Fibroblast of skin of scalp (primary cell): ENCODE measurements at places on chromosomes 1 and 21.

DNA sequence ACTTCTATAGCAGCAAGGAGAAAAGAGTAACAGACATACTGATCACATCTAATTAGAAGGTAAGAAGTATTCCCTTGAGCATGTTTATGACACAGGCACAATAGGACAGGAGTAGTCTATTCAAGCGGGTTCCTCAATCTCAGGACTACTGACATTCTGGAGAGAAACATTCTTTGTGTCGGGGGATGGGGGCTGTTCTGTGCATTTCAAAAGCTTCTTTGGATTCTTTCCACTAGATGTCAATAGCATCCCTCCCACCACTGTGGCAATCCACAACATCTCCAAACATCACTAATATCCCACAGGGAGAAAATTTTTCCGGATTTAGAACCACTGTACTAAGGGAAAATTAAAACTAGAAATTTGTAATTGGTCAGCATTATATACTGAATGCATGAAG lies 56.9 kb downstream of the ADAMTS5 start:
- peak; percentile 77 for DNase-seq

DNA sequence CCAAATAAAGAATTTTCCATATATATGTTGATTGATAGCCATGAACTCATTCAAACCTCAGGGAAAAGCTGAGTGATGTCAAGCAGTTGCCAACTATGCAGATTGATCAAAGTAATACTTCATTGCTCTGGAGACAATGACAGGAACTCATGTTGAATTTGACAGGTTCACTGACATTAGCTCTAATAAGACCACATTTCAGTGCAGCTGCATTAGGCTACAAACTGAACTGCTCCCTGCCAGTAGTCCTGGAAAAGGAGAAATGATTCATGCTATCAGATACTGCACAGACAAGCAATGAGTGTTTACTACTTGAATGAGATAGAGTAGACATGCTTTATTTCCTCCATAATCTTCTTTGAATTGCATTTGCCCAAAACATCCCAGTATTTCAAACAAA lies 948.4 kb downstream of the MRPL39 start:
- no peak for DNase-seq

DNA sequence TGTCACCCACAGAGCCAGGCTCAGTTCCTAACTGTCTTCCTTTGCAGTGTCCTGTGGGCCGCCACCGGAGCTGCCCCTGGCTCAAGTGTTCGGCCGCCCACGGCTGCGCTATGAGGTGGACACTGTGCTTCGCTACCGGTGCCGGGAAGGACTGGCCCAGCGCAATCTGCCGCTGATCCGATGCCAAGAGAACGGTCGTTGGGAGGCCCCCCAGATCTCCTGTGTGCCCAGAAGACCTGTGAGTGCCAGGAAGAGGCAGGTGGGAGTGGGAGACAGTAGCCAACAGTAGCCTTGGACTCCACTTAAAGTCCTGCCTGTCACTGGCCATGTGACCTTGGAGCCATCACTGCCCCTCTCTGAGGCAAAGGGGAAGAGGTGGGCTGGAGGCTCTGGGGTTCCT lies 16.6 kb downstream of the BCAN start:
- DNase-seq = no peak

GRCh38 chr1:33601751-33602150 lies 129.3 kb downstream of the ZSCAN20 start:
- DNase-seq = no peak

GRCh38 chr21:42148097-42148496 lies 70.8 kb upstream of the ABCG1 start:
- DNase-seq = no peak

DNA sequence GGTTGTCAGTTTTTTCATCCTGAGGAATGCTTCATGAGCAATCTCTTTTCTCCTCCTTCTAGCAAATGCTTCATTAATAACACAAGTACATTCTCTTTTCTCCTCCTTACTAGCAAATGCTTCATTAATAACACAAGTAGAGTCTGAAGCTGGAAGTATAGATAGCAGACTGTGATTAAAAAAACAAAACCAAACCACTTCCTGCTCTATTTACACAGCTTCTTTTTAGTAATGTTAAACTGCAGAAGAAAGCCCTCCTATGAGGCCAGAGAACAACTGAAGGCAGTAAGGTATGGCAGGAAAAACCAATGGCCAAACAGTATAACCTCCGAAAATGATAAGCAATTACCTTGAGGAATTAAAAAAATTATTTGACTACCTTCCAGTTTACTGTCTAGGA lies 90.1 kb downstream of the ZSWIM5 start:
- no peak for DNase-seq

DNA sequence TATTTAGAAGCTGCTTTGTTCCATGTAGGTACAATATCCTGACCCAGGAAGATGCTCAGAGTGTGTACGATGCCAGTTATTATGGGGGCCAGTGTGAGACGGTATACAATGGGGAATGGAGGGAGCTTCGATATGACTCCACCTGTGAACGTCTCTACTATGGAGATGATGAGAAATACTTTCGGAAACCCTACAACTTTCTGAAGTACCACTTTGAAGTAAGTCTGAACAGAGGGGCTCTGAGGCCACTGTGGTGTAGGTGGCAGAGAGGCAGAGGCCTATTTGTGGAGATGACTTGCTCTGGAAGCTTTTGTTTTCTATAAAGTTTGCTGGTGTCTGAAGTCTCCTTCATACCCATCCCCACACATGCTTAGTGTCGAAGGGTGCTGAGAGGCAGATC lies 26.8 kb downstream of the C8A start:
- DNase-seq = no peak

DNA sequence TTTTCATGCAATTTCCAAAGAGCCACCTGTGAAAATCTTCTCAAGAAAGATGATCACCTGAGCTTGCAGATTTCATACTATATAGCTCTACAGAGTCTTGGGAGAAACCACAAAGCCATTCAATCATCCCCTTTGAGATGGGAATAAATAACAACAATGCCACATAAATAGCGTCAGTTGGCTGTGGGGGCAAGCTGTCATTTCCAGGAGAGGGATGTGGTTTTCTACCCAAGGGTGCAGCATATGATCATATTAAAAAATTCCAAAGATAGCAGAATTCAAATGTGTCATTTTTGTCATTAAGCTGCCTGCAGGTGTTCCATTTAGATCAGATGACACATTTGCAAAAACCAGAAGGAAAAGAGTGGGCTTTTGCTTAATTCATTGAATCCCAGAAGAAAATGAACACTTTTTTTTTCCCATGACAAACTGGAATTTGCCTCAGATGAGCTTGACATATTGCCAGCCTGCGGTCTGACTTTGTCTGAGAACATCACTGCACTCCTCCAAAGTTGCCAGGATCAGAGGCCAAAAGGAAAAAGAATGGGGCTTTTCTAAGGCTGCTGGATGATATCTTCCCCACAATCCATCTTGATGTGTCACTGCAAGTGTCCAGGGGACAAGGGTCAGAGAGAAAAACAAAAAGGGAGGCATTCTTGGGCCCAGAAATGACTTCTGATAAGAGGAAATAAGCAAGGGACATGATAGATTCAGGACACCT lies 314.1 kb upstream of the USP25 start:
- peak; percentile 18 for DNase-seq

GRCh38 chr1:18668750-18669404 lies 38.2 kb downstream of the PAX7 start:
- no peak for DNase-seq

- no peak for DNase-seq
Observed at GRCh38 chr21:22561946-22562345, 1563.7 kb downstream of the NCAM2 start.

DNA sequence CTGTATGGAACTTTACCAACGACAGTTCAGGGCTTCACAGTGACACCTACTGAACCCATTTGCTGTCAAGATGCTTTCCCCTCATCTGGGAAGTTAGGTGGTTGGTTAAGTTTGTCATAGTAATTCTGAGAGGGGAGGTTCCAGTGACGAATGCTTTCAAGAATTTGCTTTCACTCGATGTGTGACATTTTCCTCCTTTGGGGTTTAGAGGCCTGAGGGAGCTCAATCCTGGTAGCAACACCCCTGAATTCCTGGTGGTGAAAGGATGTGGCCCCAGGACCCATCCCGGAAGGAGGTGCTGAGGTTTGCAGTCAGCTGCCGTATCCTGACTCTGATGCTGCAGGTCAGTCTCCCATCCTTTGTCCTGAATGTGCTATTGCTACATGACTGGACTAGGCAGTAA lies 2.8 kb downstream of the PIGV start:
- no peak for DNase-seq

DNA sequence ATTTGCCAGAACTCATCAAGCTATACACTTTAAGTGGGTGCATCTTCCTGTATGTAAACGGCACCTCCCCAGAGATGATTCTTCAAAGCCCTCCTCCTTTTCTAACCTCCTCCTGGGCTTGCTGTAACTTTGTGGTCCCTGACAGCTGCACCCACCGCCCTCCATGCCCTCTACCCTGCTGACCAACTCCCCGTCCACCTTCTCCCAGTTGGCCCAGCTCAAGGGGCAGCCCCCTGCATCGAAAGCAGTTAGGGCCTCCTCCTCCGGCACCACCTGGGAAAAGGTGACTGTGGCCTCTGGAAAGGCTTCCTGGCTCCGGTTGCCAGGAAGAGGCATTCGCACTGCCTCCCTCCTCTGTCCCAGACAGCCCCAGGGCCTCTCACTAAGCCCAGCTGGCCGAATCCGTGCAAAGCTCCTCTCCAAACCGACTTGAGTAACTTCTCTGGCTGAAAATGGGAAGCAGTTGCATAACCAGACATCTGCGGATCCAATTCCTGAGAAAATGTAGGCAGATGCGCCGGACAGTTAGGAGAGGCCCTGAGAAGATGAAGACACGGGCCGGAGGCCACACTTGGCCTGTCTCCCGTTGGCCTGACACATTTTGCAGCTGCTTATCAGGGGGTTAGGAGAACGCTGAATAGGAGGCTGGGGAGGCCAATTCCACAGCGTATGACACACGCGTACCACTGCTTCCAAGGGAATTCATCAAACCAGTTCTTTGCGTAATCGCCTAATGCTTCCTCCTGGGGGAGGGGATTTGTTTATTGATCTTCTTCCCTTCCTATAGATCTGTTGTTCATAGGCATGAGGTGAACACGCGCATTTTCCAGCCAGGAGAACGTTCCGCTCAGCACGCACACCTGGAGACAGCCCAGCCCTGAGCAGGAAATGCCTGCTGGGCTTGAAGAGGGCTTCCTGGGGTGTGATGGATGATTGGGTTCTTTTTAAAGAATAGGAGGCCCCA lies 48.7 kb upstream of the COL6A2 start:
- DNase-seq = peak; percentile 100

- DNase-seq = peak; percentile 45
Observed at GRCh38 chr1:151309811-151310323, 17.3 kb downstream of the PI4KB start.

- peak; percentile 46 for DNase-seq
Observed at GRCh38 chr1:100627936-100628335, 90.0 kb downstream of the GPR88 start.

DNA sequence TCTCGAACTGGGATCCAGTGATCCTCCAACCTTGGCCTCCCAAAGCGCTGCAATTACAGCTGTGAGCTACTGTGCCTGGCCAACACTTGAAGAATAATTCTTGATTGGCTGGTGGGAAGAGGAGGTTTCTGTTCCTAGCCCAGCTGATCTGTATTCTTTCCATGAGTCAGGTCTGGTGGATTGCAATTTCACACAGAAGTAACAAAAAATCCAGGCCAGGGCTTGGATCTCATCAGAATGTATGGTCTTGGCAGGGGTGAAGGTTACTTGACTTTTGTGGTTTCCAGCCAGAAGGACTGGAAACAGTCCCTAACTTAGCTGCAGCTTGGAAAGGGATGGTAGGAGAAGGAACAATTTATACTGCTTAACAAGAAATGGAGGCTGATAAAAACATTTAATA lies 5.1 kb upstream of the HP1BP3 start:
- peak; percentile 44 for DNase-seq

DNA sequence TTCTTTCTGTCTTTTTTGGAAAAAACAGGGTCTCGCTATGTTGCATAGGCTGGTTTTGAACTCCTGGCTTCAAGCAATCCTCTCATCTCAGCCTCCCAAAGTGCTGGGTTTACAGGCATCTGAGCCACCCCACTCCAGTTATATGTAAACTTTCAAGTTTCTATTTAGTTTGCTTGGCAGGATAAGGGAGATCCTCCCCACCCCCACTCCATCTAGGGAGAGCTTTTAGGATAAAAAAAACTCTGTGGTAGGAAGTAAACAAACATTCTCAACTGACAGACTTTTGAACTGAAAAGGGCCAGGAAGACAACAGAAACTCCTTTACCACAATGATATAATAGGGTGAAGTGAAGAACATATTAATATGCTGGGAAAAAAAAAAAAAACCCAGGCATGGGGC lies 41.0 kb upstream of the ZNF326 start:
- DNase-seq = no peak

- no peak for DNase-seq
Observed at GRCh38 chr1:154410185-154410827, 5.2 kb downstream of the IL6R start.

DNA sequence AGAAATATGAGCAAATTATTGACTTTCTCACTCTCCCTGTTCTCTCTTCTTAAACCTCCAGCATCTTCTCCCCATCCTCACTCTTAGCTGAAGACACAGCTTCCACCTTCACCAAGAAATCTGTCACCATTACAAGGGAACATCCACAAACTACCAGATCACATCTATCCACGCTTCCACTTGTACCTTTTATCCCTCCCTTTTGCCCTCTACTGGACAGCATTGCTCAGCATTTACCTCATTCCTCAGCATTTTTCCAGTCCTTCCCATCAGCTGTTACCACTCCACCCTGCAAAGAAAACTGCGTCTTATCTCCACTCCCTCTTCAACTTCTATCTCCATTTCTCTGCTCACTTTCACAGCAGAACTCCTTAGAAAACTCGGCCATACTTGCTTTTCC lies 42.6 kb downstream of the KCNJ6 start:
- DNase-seq = peak; percentile 28

GRCh38 chr21:38156200-38156599 lies 100.6 kb upstream of the KCNJ15 start:
- peak; percentile 85 for DNase-seq

GRCh38 chr1:14913482-14914177 lies 239.9 kb upstream of the TMEM51 start:
- no peak for DNase-seq

DNA sequence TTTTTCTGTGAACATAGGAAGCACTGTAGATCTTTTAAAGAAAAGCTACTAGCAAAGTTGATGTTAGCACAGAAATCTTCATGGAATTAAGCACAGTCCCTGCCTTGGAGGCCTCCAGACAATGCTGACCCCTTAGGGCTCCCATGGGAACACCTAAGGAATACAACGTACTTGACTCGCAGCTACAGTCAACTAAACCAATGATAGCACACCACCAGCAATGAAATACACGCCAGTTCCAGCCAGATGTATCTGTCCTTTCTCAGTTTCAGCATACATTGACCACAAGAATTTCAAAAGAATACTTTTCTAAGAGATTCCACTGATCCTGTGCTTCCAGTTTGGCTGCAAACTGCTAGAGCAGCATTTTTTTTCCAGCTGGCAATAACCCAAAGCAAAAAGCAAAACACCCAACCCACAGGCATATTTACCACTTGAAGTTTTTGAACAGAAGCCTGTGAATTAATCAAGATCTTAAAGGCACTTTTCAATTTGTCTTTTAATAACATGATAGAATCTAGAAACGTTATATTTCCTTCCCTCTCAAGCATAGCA lies 42.8 kb upstream of the KRTAP11-1 start:
- DNase-seq = peak; percentile 7
